GOT3 (cell line): ENCODE measurements at places on chromosomes 7 and 10.

- no peak for DNase-seq
Observed at GRCh38 chr7:133911724-133912123, 215.4 kb upstream of the LRGUK start.

GRCh38 chr7:157007470-157008066 lies 2.9 kb downstream of the MNX1 start:
- no peak for DNase-seq

GRCh38 chr10:78815702-78816334 lies 252.9 kb upstream of the ZMIZ1 start:
- DNase-seq: no peak

- DNase-seq: no peak
Observed at GRCh38 chr10:74750848-74751274, 75.5 kb upstream of the KAT6B start.

- DNase-seq: no peak
Observed at GRCh38 chr10:71989661-71990454, 25.7 kb downstream of the CHST3 start.

- DNase-seq: no peak
Observed at GRCh38 chr7:76040126-76040525, 7.7 kb downstream of the STYXL1 start.

DNA sequence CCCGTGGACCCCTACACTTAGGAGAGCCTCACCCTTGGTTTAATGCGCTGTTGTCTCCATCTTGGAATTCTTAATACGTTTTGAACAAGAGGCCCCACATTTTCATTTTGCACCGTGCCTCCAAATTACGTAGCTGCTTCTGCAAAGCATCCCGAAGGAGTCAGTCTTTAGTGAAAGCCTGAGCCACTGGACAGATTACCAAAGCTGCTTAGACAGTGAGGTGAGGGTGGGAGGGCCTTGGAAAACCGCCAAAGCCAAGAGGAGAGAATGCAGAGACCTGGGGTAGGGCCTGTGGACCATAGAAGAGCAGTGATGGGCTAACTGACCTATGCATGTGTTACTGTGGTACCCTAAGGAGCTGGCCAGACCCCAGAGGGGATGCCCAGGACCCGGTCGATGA lies 4.2 kb upstream of the TCAF1 start:
- no peak for DNase-seq

DNA sequence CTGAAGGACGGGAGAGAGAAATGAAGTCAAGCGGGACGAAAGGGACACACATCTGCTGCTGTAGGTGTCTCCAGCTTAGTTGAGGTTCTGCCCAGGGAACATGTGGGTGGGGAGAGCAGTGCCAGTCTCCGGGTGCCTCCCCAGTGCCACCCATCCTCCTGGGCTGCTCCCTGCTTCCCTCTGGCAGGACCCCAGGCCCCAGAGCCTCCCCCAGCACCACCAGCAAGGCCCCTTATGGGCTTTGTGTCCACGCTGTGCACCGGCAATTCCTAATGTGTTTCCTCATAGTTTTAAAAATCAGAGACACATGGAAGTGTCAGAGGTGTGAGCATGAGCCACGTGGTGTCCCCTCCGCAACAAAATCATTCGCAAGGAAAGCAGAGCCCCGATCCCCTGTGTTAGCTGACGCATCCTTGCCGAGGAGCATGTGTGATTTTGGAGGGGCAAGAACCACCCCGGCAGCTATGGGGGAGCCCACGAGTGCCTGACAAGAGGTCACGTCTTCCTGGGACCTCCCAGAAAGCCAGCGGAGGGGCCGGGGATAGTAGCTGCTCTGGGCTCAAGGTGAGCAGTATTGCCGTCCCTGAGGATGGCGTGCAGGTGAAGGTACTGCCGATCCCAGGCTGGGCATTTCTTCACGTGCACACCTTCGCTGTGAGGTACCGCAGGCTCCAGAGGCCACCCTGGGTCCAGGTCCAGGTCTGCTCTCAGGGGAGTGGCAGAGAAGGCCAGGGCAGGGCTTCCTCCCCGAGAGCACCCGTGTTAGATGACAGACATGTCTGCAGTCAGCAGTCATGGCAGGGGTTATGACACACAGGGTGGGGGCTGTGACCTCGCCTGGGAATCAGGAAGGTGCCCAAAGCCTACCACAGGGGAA lies 448.2 kb upstream of the FOXK1 start:
- DNase-seq: no peak

GRCh38 chr10:81306971-81307782 lies 567.8 kb upstream of the NRG3 start:
- no peak for DNase-seq

DNA sequence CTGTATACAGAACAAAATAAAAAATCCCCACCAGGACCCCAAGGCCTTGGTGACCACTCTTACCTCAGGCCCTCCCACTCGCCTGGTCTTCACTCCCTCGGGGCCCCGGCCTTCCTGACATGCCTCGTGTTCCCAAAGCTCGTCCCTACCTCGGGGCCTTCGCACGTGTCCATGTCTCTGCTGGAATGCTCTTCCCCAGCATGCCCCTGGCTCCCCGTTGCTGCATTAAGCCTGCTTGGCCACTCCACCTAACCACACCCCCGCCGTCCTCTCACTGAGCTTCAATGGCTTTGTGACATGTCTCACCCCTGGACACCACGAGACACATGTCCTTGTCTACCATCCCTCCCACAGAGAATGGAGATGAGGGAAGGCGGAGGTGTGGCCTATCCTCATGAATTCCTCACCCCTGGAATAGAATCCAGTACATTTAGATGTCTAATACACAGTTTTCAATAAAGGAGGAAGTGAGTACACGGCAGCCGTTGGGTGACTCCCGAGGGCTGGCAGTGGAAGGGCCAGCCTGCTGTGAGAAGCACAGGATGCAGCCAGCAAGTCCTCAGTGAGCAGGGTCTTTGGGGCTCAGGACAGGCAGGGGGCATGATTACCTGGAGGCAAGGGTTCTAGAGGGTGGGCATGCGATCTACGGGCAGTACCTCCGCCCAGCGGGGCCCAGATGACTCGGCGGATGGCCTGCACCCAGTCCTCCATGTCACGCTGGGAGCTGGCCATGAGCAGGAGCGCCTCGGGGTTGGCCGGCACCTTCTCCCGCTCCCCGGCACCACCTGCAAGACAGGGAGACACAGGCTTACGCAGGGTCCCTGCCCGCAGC lies 125.7 kb downstream of the ARHGAP22 start:
- DNase-seq: no peak

- no peak for DNase-seq
Observed at GRCh38 chr10:68362590-68362989, 29.9 kb upstream of the PBLD start.

GRCh38 chr7:156881679-156882078 lies 11.3 kb downstream of the LMBR1 start:
- no peak for DNase-seq

DNA sequence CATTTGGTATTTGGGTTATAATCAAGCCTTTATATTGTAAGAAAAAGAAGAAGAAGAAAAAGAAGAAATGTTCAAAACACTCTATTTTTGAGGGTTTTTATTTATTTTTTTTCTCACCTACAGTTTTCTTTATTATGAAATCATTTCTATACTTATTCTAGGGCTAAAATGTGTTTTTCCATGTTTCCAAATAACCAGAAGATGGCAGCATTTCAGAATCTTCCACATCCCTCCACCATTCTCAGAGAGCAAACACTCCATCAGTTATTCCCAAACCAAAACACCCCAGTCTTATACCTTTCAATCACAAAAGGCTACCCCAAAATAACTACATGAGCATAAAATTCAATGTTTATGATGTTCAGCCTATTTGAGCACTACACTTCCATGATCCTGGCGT lies 38.7 kb upstream of the PPP1R17 start:
- no peak for DNase-seq

- no peak for DNase-seq
Observed at GRCh38 chr10:132563485-132564248, 26.1 kb downstream of the INPP5A start.

GRCh38 chr7:39091774-39092173 lies 114.1 kb downstream of the POU6F2 start:
- no peak for DNase-seq
